ENCODE measurements at places on chromosomes 2 and 18. TPM values are rescaled to one million over a fixed set of nuclear protein-coding genes. Genes with fewer than 3 reads are reported as not detected.

Gene ADAM23
- total RNA-seq = 0.95 TPM

Gene GALNT1
- 96.3 TPM for total RNA-seq

Gene FOXD4L1
- 0.19 TPM for total RNA-seq

Gene G6PC2
- total RNA-seq = not detected

Gene ATP8B1
- total RNA-seq = 39.1 TPM

Gene TEX44
- total RNA-seq = not detected

Gene BMPR2
- total RNA-seq = 37.0 TPM

Gene ZEB2
- total RNA-seq = 3.1 TPM

Gene EVX2
- not detected for total RNA-seq

Gene UGT1A8
- 0.13 TPM for total RNA-seq

DNA sequence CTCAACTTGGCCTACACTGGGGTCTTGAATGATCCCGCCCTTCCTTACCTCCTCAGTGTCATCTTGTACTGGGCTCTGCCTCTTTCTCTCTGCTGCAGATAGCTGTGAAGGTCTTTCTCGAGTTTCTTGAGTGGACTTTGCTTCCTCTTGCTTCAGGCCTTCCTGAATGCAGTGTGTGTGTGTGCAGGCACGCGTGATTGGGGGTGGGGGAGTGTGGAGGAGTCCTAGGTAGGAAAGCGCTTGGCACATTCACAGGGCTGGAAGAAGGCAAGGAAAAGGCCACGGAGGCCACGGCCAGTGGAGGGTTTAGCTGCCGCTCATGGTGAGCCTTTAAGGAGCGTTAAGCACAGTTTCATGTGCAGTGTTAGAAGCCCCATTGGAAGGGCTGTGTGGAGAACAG is 5.5 kb downstream of the RALB start:
- no peak for DNase-seq
- H3K27me3 ChIP-seq = no peaks in the 10 kb centered on the region
- peaks cover 51% of the 10 kb centered on the region for H3K4me1 ChIP-seq
- no peaks in the 10 kb centered on the region for H3K36me3 ChIP-seq
- no peak overlapping the region for H3K4me3 ChIP-seq
- H3K27ac ChIP-seq = no peak overlapping the region

DNA sequence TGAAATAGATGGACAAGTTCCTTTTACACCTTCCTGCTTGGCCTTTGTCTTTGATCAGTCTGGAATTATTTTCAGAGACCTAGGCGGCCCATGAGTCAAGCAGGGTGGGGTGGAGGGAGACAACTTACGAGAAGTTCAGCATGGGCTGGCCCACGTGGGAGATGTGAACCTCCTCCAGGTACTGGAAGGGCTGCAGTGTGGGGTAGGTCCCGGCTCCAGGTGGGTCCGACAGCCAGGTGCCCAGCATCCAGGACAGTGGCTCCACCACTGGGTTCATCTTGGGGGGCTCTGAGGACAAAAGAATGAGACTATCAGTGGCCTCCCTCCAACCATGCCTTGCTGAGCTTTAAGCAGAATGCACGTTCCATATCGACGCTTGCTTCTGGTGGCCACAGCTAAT is 30.8 kb downstream of the THAP4 start:
- H3K27me3 ChIP-seq = no peaks in the 10 kb centered on the region
- no peak overlapping the region for H3K4me3 ChIP-seq
- peaks cover 16% of the 10 kb centered on the region for H3K4me1 ChIP-seq
- peaks cover 15% of the 10 kb centered on the region for H3K36me3 ChIP-seq

DNA sequence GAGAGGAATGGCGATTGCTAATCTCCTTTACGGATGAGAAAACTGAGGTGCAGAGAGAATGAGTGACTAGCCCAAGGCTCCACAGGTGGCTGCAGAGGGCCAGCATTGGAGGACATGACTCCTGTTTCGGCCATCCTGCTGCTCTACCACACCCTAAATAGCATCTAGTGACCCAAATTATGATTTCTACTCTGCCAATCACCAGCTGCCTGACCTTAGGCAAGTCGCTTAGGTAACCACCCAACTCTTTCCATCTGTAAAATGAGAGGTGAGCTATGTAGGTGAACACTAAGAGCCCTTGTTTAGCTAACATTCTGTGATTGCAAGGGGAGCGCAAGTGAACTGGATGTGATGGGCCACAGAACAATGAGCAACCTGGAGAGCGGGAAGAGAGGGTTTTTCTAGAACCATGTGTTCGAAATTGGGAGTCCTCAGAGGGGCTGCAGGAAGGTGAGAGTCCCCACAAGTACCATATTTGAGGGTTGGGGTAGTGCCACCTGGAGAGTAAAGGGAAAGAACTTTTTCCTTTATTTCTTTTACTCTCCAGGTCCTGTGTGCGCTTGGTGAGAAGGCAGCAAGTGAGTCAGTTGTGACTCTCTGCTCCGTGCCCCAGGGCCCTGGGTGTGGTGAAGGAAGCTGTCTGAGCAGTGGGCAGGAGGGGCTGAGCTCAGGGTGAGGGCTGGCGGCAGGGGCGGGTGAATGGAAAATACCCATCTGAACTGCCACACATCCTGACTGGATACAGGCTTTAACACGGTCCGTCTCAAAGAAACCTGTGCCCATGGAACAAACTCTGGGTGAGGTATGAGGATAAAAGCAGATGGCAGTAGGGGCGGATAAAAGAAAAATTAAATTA is 2.4 kb downstream of the CYP27C1 start:
- peaks cover 3% of the 10 kb centered on the region for H3K27me3 ChIP-seq
- H3K27ac ChIP-seq = peak overlapping the region; percentile 88
- H3K36me3 ChIP-seq = no peaks in the 10 kb centered on the region
- peak overlapping the region; percentile 65 for H3K4me3 ChIP-seq
- DNase-seq = no peak
- H3K4me1 ChIP-seq = peaks cover 5% of the 10 kb centered on the region

- no peak overlapping the region for H3K27ac ChIP-seq
- H3K4me3 ChIP-seq = no peak overlapping the region
- H3K36me3 ChIP-seq = no peaks in the 10 kb centered on the region
- H3K27me3 ChIP-seq = no peaks in the 10 kb centered on the region
- no peak for DNase-seq
Observed at GRCh38 chr2:39604866-39605265, 60.9 kb upstream of the TMEM178A start.

DNA sequence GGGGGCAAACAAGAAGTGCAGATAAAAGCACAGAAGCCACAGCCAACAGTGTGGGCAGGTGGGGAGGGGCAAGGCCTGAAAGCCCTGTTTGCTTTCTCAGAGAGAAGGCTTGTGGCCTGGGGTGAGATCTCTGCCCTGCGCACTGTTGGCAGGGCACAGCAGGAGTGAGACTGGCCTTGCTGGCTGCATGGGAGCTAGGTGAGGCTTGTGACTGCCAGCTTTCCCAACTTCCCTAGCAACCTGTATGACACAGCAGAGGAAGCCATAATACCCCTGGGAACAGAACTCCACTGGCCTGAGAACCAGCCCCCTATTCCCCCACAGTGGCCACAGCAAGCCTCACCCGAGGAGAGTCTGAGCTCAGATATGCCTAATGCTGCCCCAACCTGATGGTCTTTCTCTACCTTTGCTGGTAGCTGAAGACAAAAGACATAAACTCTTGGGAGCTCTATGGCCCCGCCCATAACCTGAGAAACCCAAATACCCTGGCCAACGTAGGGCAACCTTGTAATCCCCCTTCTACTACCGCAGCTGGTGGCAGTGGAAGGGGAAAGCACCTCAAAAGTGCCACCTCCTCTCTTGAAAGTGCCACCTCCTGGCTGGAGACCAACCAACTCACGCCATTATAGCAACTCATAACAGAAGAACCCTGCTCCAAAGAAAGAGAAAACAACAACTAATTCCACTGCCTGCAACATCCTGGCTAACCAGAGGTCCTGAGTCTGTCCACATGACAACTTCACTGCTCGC is 44.4 kb downstream of the LCT start:
- no peak overlapping the region for H3K27ac ChIP-seq
- H3K36me3 ChIP-seq = peaks cover 3% of the 10 kb centered on the region
- no peaks in the 10 kb centered on the region for H3K27me3 ChIP-seq
- no peak overlapping the region for H3K4me3 ChIP-seq
- no peaks in the 10 kb centered on the region for H3K4me1 ChIP-seq

DNA sequence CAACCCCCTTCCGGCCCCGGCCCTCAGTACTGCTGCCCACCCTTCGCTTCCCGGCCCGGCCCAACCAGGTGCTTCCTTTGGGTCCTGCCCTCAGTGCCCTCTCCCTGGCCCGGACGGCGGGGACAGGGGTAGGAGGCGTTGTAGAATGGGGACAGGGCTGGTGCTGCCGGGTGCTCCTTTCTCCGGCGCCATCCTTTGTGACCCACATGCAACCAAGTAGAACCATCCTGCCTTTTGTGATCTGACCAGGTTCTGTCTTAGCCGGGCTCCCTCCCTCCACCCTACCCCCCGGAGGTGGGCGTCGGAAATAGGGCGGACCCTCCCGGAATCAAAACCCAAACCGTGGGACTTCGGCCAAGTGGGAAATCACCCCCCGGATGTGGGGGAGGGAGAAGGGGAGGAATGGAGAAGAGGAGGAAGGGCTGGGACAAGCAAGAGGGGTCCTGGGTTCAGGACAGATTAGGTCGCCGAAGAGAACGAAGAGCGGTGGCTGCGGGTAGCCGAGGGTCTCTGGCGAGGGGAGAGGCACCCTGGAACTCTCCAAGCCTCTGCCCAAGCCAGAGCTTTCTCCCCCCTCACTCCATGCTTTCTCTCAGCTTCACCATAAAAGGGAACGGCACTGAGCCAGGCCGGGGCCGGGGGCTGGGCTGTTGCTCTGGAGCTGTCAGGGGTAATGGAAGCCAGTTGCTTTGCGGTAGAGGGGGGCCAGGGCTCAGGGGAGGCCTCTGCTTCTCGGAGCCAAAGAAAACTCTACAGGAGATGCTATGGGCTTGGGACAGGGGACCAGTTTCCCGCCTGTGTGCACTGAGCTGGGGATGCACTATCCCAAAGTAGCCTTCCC is 756 bp upstream of the OST4 start:
- peak overlapping the region; percentile 92 for H3K27ac ChIP-seq
- H3K4me3 ChIP-seq = peak overlapping the region; percentile 96
- no peaks in the 10 kb centered on the region for H3K27me3 ChIP-seq

GRCh38 chr2:118709786-118710185 is 137.7 kb downstream of the EN1 start:
- DNase-seq = no peak
- no peaks in the 10 kb centered on the region for H3K4me1 ChIP-seq
- no peak overlapping the region for H3K4me3 ChIP-seq

- no peak for DNase-seq
- no peaks in the 10 kb centered on the region for H3K4me1 ChIP-seq
- H3K27ac ChIP-seq = no peak overlapping the region
Observed at GRCh38 chr2:22279541-22279940, 1105.4 kb upstream of the KLHL29 start.

GRCh38 chr18:46460754-46461153 is 196.3 kb downstream of the LOXHD1 start:
- H3K27me3 ChIP-seq = no peaks in the 10 kb centered on the region
- DNase-seq = no peak
- H3K4me1 ChIP-seq = peaks cover 12% of the 10 kb centered on the region
- H3K36me3 ChIP-seq = peaks cover 33% of the 10 kb centered on the region

DNA sequence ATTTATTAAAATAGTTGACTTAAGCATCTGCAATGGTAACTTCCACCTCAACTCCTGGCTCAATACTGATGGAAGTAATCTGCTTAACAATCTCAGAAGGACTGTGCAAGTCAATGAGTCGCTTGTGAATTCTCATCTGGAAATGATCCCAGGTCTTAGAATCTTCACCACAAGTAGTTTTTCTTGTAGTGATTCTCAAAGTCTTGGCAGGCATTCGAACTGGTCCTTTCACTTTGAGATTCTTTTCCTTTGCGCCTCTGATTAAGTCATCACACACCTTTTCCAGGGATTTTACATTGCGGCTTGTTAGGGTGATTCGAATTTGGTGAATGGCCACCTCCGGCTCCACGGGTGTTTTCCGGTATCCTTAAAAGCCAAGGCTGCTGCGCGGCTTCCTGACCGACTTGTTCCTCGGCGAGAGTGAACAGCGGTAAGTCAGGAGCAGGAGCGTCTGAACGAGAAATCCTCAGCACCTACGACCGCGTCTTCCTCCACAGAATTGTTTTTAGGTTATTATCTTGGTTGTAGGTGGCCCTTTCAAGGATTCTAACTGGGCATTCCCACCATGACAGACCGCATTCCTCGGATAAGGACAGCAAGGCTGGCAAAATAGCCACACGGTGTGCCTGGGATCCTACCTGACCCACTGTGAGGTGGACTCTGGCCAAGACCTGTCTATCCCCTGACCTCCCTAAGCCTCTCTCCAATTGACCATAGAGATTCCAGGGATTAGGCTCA is 23.8 kb upstream of the SLC20A1 start:
- no peak for DNase-seq
- H3K4me3 ChIP-seq = no peak overlapping the region
- peaks cover 31% of the 10 kb centered on the region for H3K4me1 ChIP-seq
- H3K36me3 ChIP-seq = no peaks in the 10 kb centered on the region

GRCh38 chr18:57845605-57846074 is 42.5 kb upstream of the ATP8B1 start:
- no peaks in the 10 kb centered on the region for H3K27me3 ChIP-seq
- no peak for DNase-seq
- H3K36me3 ChIP-seq = no peaks in the 10 kb centered on the region
- no peak overlapping the region for H3K27ac ChIP-seq
- no peak overlapping the region for H3K4me3 ChIP-seq
- H3K4me1 ChIP-seq = no peaks in the 10 kb centered on the region

DNA sequence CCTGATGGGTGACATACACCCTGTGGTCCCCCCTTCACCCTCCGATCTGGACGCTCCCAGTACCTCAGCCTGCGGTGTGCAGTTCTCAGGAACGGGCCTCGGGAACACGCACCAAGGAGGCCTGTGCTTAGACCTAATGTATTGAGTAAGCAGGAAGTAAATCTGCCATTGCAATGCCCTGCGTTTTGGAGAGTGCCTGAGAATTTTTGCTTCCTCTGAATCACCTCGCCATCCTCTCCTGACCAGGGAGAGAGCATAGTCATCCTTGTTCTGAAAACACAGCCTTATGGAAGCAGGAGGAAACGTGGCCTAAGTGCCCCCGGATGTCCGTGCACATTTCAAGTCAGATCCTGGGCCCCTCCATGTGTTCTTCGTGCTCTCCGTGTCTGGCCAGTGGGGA is 272.2 kb downstream of the NDUFA10 start:
- no peak overlapping the region for H3K27ac ChIP-seq
- H3K4me3 ChIP-seq = no peak overlapping the region
- DNase-seq = no peak
- H3K36me3 ChIP-seq = no peaks in the 10 kb centered on the region

GRCh38 chr2:167939514-167940345 is 307.7 kb downstream of the STK39 start:
- no peaks in the 10 kb centered on the region for H3K36me3 ChIP-seq
- no peak for DNase-seq
- H3K4me3 ChIP-seq = no peak overlapping the region
- H3K27ac ChIP-seq = no peak overlapping the region

GRCh38 chr2:109663721-109664120 is 49.6 kb downstream of the SOWAHC start:
- peaks cover 56% of the 10 kb centered on the region for H3K4me1 ChIP-seq
- DNase-seq = no peak
- no peaks in the 10 kb centered on the region for H3K27me3 ChIP-seq
- H3K27ac ChIP-seq = peak overlapping the region; percentile 66
- H3K36me3 ChIP-seq = no peaks in the 10 kb centered on the region

DNA sequence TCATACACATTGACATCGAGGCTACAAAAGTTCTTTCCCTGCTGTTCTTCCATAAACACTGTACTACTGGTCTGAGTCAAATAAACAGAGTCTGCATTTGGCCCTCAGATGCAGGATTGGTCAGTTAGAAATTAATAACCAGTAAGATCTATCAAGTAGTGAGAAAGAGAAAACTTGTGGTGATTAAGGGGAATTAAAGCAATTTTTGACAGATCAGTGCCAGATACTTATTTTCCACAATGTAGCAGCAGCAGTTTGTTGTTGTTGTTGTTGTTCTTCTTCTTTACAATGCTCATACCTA is 85.0 kb downstream of the IKZF2 start:
- peak overlapping the region; percentile 42 for H3K4me3 ChIP-seq
- DNase-seq = no peak
- H3K4me1 ChIP-seq = peaks cover 8% of the 10 kb centered on the region
- H3K27ac ChIP-seq = peak overlapping the region; percentile 66
